ENCODE measurements at places on chromosomes 7 and 10. TPM values are rescaled to one million over a fixed set of nuclear protein-coding genes. Genes with fewer than 3 reads are reported as not detected.

GRCh38 chr10:44752451-44753441 is 158.4 kb upstream of the TMEM72 start:
- no peak for DNase-seq

GRCh38 chr7:157318015-157318706 is 18.6 kb upstream of the DNAJB6 start:
- no peak for DNase-seq

DNA sequence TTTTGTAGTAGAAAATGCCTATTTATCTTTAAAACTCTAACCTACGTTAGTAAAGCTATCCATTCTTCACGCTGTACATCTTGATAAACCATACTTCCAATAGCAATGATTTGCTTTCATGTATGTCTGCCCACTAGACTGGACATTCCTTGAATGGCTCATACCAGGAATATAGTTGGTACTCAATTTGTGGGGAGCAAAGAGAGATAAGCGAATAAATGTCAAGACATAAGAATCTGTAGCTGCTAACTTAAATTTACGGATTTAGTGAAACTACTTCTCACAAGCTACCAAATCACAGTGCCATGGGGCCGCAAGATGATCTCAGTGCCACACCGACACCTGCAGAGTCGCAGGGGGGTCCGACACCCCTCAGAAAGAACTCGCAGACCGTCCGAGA is 763 bp upstream of the RALA start:
- no peak for DNase-seq

DNA sequence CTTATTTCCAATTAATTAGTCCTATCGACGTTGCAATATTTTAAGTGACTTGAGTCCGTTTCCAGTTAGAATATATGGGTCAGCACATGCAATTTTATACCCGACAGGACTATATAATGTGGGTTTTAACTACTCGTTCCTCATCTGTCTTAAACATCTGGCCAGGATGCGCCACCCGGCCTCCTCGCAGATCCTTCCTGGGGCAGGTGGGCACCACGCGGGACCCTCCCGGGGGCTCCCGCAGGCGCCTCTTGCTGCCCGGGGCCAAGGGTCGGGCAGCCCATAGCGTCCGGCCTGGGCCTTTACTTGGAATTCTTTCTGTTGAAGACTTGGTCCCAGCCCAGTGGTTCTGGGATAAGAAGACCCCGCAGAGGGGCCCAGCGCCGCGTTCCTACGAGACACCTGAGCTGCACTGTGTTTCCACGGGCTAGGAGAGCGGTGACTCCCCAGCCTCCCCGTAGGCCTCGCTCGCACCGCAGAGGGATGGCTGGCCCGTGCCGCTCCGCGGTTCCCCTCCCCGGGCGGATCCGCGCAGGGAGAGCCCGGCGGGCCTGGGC is 10.1 kb upstream of the MNX1 start:
- DNase-seq: no peak

GRCh38 chr7:33251301-33251700 is 121.9 kb downstream of the BBS9 start:
- DNase-seq: no peak

DNA sequence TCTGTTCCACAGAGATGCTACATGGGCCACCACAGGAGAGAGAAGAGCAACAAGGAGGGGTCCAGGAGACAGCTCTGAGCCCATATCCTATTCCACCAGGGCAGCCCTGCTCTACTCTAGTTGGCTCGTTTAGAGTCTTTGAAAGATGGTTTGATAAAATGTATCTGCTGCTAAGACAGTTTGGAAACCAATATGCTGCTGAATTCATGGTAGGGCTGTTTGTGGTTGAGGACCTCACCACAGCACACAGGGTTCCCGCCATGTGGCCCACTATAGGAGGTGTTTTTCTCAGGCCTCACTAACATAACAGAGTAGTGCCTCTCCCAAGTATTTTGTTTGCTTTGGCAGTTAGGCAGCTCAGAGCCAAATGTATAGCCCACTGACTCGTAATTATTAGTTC is 35.8 kb upstream of the ZC3HAV1L start:
- no peak for DNase-seq

The CEP55 gene
- 1.9 TPM for total RNA-seq
